ENCODE measurements at places on chromosomes 13 and 19. TPM values are rescaled to one million over a fixed set of nuclear protein-coding genes. Genes with fewer than 3 reads are reported as not detected.

The ZNF547 gene
- 2.9 TPM for total RNA-seq

The ZNF749 gene
- total RNA-seq, result 10.0 TPM

The ZNF790 gene
- total RNA-seq, result 8.6 TPM

The RNF225 gene
- total RNA-seq, result not detected

The INSL3 gene
- total RNA-seq, result not detected

The NLRP5 gene
- not detected for total RNA-seq

- DNase-seq, result no peak
Observed at GRCh38 chr19:23698711-23699520, 11.9 kb upstream of the ZNF675 start.

GRCh38 chr19:49073514-49074378 lies 1.2 kb upstream of the KCNA7 start:
- no peak for DNase-seq

GRCh38 chr13:106143392-106143791 lies 392.1 kb downstream of the EFNB2 start:
- no peak for DNase-seq

GRCh38 chr19:2237051-2237868 lies 636 bp downstream of the SF3A2 start:
- no peak for DNase-seq

DNA sequence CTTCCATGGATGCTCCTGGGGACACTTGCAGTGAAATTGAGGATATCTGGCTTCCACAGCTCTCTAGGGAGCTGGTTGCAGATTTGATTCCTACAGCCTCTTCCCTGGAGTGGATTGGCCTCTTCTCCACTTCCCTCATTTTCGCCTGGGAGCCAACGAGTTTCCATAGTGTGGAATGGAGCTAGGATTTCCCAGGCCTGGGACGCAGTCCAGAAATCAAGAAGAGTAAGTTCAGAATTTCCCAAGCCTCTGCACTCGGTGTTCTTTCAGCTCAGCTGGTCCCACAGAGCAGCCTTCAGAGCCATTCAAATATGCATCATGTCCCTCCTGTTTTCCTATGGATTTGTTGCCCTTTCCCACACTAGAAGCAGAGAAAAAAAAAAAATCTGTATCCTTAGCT lies 68.2 kb downstream of the RAP2A start:
- DNase-seq, result peak; percentile 20

DNA sequence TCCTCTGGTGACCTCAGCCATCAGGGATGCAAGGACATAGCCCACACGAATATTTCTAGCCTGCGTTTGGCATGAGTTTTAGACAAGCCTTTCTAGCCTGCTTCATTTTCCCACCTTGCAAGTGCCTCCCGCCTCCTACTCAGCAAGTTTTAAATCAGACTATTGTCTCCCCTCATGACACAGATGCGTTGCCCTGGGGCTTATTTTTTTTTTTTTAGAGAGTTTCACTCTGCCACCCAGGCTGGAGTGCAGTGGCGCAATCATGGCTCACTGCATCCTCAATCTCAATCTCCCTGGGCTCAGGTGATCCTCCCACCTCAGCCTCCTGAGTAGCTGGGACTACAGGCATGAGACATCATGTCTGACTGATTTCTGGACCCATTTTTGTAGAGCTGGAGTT lies 14.6 kb downstream of the GJB2 start:
- no peak for DNase-seq

- no peak for DNase-seq
Observed at GRCh38 chr19:38978326-38978689, 2.8 kb upstream of the FBXO17 start.

- DNase-seq, result no peak
Observed at GRCh38 chr13:50352720-50353480, 337.7 kb downstream of the KCNRG start.

DNA sequence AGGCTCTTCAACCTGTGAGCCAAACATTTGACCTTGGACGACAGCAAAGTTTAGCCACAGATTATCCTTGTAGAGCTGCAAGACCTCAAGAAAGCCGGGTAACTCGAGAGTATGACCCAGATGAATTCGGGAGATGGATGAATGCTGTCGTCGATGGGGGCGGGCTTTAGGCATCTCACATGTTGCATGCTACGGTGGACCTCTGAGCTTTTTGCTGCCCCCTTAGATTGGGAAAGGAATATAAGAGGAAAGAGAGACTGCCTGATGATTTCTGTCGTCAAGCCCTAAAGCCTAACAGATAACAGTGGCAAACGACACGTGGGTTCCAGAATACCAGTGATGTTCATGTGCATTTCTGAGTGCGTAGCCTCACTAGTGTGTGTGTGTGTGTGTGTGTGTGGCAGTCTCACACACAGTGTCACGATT lies 730 bp upstream of the ABCC4 start:
- peak; percentile 26 for DNase-seq

GRCh38 chr13:113629866-113630265 lies 28.1 kb downstream of the ATP4B start:
- no peak for DNase-seq

DNA sequence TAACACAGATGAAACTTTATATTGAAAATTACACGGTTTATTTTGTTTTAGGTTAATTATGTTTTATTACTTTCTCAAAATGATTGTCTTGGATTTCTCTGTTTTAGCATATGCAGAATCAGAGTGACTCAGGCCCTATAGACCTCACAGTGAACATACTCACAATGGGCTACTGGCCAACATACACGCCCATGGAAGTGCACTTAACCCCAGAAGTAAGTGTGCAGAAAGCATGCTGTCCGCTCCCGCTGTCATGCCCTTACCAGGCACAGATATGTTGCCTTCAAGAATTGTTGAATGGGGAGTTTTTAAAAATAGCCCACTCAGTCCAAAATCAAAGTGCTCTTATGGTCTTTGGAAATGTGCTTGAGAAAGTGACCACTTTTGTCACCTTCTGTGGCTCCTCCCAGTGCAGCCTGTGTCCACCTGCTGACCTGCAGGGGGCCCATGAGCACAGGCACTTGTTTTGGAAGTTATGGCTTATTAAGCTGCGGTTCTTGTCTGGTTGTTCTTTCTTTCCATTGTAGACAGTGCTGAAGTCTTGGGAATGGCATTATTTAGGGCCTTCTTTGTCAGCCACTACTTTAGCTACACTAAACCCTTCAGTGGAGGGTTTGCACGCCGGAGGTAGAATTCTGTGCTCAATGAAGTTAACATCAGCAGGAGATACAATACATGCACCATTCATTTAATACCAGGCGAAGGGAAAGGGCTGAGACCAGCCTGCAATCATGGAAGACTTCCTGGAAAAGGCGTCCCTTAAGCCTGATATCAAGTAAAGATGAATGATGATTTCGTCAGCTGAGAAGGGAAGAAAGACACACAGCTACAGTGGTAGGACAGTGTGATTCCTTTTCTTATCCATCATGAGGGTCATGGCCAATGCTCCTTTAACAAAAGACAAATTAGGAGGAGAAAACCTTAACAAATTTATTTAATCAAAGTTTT lies 36.7 kb downstream of the CUL4A start:
- no peak for DNase-seq

DNA sequence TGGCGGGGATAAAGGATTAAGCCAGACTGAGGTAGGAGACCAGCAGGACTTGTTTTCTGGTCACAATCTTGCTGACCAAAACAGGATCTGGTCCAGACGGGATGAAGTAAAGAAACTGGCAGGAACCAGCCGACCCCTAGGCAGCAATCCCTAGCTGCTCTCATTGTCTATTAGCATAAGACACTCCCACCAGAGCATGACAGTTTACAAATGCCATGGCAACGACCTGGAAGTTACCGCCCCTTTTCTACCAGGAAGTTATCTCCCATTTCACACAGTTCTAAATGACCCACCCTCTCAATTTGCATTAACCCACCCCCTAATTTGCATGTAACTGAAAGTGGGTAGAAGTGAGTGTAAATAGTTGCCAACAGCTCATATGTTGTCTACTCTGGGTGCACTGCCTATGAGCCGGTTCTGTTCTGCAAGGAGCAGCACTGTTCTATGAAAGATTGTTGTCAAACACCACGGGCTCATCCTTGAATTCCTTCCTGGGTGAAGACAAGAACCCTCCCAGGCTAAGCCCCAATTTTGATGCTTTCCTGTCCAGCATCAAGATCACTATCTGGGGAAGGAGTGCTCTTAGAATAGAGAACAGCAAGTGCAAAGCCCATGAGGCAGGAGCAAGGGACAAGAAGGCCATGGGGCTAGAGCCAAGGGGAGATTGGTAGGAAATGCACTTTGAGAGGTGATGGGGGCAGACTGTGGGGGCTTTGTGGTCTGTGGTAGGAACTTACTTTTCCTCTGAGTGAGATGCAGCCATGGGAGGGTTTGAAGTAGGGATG lies 13.9 kb upstream of the FBXO27 start:
- DNase-seq, result no peak
